ENCODE measurements at places on chromosomes 16 and 17.
A peak's percentile ranks its signal among the peaks of the same experiment; 100 is the strongest.

DNA sequence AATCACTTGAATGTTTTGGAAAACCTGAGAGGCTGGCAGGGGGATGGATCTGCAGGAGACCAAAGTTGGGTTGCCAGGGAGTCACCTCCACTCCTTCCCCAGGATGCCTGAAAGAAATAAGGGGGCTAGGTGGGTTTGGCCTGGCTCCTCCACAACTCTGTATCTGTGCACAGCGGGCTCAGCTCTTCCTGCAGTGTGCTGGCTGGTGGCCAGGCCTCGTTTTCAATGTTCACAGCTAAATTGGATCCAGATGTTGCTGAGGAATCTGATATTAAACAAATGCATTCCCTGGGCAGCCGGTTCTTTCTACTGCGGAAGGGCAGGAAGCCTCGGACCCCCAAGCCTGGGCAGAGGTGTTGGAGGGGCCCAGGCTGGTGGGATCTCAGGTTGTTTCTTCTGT, 106.2 kb downstream of the N4BP1 start:
- DNase-seq = no peak

GRCh38 chr16:11992008-11992584, 15.6 kb downstream of the SNX29 start:
- DNase-seq = no peak

GRCh38 chr17:73365301-73365874, 53.6 kb upstream of the CDC42EP4 start:
- no peak for DNase-seq

- no peak for DNase-seq
Observed at GRCh38 chr17:51224402-51225262, 35.2 kb downstream of the MBTD1 start.

GRCh38 chr16:29310852-29311314, 95.6 kb downstream of the NPIPB11 start:
- no peak for DNase-seq

DNA sequence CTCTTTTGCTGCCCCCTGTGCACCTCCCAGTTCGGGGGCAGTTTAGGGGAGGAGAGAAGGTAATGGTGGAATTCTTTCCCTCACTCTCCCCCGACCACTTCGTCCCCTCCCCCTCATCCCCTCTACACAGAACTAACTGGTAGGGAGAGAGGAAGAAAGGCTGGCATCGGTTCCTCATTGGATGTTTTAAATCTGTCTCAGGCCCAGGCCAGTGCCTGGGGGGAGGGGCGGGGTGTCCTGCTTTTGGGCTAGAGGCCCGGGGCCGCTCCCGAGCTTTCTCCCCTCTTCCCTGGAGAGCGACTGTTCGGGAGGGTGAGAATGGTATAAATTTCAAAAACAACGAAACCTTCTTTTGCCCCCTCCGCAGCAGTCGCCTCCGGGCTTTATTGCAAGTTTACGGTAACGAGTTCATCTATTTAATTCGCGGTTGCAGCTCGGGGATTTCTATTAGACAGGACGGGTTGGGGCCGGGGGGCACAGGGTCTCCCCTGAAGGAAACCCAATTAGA, at the start of gene PRAC2:
TSS of gene PRAC2 (plus strand) at position 271 of the 508 bp plus-strand sequence. CDS start 1,226 bp downstream, outside the sequence.
- no peak for DNase-seq

GRCh38 chr17:40175928-40176753, 1.1 kb upstream of the RAPGEFL1 start:
- no peak for DNase-seq

GRCh38 chr17:80180192-80180591, 10.4 kb downstream of the CARD14 start:
- DNase-seq = no peak

GRCh38 chr17:17874478-17874877, 37.7 kb upstream of the SREBF1 start:
- DNase-seq = peak; percentile 48
